ENCODE measurements at places on chromosomes 1 and 21. TPM values are rescaled to one million over a fixed set of nuclear protein-coding genes. Genes with fewer than 3 reads are reported as not detected.

Gene KRTCAP2
- polyA plus RNA-seq: 142 TPM

- H3K4me3 ChIP-seq: no peak overlapping the region
- no peak overlapping the region for H3K27ac ChIP-seq
- no peaks in the 10 kb centered on the region for H3K4me1 ChIP-seq
- no peaks in the 10 kb centered on the region for H3K27me3 ChIP-seq
- no peaks in the 10 kb centered on the region for H3K36me3 ChIP-seq
Observed at GRCh38 chr1:84780000-84780716, 89.9 kb upstream of the SSX2IP start.

Gene CFHR2
- polyA plus RNA-seq: not detected

Gene IFFO2
- 3.4 TPM for polyA plus RNA-seq

GRCh38 chr1:178774263-178774662 is 49.2 kb downstream of the RALGPS2 start:
- H3K4me1 ChIP-seq: no peaks in the 10 kb centered on the region
- H3K27ac ChIP-seq: no peak overlapping the region
- H3K27me3 ChIP-seq: no peaks in the 10 kb centered on the region
- DNase-seq: no peak
- H3K36me3 ChIP-seq: no peaks in the 10 kb centered on the region

- peak overlapping the region; percentile 80 for H3K27ac ChIP-seq
- no peak overlapping the region for H3K4me3 ChIP-seq
- peak; percentile 70 for DNase-seq
- H3K27me3 ChIP-seq: no peaks in the 10 kb centered on the region
Observed at GRCh38 chr1:34684266-34684665, 70.6 kb upstream of the GJB5 start.

Gene DEDD
- 33.0 TPM for polyA plus RNA-seq

Gene CPLANE2
- polyA plus RNA-seq: 6.2 TPM

- no peak overlapping the region for H3K27ac ChIP-seq
- no peak for DNase-seq
- no peaks in the 10 kb centered on the region for H3K36me3 ChIP-seq
- no peak overlapping the region for H3K4me3 ChIP-seq
- no peaks in the 10 kb centered on the region for H3K27me3 ChIP-seq
- H3K4me1 ChIP-seq: no peaks in the 10 kb centered on the region
Observed at GRCh38 chr1:162165528-162165927, 96.0 kb downstream of the NOS1AP start.

GRCh38 chr1:242391896-242392295 is 132.6 kb downstream of the PLD5 start:
- no peaks in the 10 kb centered on the region for H3K36me3 ChIP-seq
- no peaks in the 10 kb centered on the region for H3K27me3 ChIP-seq
- DNase-seq: no peak
- no peak overlapping the region for H3K4me3 ChIP-seq

- H3K27ac ChIP-seq: no peak overlapping the region
- H3K36me3 ChIP-seq: no peaks in the 10 kb centered on the region
- H3K27me3 ChIP-seq: peaks cover 22% of the 10 kb centered on the region
- peaks cover 20% of the 10 kb centered on the region for H3K4me1 ChIP-seq
- H3K4me3 ChIP-seq: no peak overlapping the region
- no peak for DNase-seq
Observed at GRCh38 chr1:1286313-1287261, 6.4 kb downstream of the SCNN1D start.

Gene S100A16
- polyA plus RNA-seq: 134 TPM

- peaks cover 5% of the 10 kb centered on the region for H3K4me1 ChIP-seq
- H3K27me3 ChIP-seq: no peaks in the 10 kb centered on the region
- H3K36me3 ChIP-seq: no peaks in the 10 kb centered on the region
- no peak for DNase-seq
Observed at GRCh38 chr1:109717729-109718128, 5.7 kb downstream of the GSTM5 start.

Gene SYT6
- 0.76 TPM for polyA plus RNA-seq

Gene HPCAL4
- 2.5 TPM for polyA plus RNA-seq

DNA sequence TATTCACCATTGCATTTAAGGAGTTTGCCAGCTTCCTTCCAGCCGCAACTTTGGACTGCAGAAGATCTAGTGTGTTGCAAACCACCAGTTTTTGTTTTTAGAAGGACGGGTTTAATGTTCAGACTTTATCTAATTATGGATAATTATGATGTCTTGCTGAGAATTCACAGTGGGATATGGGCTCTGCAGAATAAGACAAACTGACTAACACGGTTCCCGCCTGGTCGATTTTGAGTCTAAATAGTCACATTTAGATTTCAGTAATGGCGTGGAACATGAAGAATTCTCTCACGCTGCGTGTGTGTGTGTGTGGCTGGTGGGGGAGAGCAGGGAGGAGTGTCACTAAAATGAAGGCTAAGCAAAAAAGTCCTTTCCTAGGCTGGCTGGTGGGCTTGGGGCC is 48.5 kb upstream of the DMRTB1 start:
- no peaks in the 10 kb centered on the region for H3K36me3 ChIP-seq
- H3K27ac ChIP-seq: no peak overlapping the region
- no peak for DNase-seq
- H3K4me3 ChIP-seq: no peak overlapping the region
- H3K27me3 ChIP-seq: no peaks in the 10 kb centered on the region

DNA sequence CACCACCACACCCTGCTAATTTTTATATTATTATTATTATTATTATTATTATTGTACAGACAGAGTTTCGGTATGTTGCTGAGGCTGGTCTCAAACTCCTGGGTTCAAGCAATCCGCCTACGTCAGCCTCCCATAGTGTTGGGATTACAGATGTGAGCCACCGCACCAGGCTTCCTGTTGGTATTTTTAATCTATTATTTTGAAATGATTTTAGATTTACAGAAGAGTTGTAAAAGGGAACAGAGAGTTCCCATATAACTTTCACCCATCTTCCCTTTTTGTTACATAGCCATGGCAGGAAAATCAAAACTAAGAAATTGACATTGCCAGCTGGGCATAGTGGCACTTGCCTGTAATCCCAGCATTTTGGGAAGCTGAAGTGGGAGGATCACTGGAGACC is 42.9 kb upstream of the CITED4 start:
- no peaks in the 10 kb centered on the region for H3K27me3 ChIP-seq
- H3K4me3 ChIP-seq: no peak overlapping the region
- no peak for DNase-seq
- no peaks in the 10 kb centered on the region for H3K36me3 ChIP-seq
- H3K27ac ChIP-seq: no peak overlapping the region
